ENCODE measurements at places on chromosomes 5 and 9. TPM values are rescaled to one million over a fixed set of nuclear protein-coding genes. Genes with fewer than 3 reads are reported as not detected.

Gene DNAJC21
- 64.0 TPM for total RNA-seq

Gene C1QTNF3
- total RNA-seq, result 5.1 TPM

Gene FCN2
- not detected for total RNA-seq

Gene PTGDS
- not detected for total RNA-seq

GRCh38 chr5:142780871-142781270, 10.7 kb downstream of the ARHGAP26 start:
- H3K4me3 ChIP-seq, result no peak overlapping the region
- no peak for DNase-seq
- H3K27ac ChIP-seq, result no peak overlapping the region

DNA sequence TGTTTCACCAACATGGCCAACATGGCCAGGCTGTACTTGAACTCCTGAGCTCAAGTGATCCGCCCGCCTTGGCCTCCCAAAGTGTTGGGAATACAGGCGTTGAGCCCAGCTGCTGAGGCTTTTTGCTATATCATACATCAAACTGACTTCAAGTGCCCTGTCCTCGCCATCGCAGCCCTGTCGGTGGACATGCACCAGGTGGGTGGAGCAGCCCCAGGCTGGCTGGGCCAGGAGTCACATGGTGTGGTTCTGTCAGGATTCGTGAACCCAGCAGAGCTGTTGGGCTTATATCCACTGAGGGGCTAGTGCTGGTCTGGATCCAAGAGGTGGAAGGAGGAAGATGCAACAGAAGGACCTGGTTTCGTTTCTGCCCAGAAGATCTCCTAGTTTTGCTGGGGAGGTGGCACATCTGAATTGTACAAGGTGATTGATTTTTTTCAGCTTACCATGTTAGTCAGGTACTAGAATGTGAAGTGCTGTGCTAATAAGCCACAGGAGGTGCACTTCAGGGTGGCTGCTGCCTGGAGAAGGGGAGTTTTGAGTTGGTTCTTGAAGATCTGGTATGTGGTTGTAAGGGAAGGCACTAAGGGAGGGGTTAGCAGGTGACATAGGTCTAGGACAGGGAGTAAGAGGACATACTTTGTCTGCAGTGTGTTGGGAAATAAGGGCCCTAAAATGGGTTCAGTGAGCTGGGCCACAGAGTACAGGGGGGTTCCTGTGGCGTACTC, 16.1 kb downstream of the PCBD2 start:
- H3K4me1 ChIP-seq, result peaks cover 47% of the 10 kb centered on the region
- no peaks in the 10 kb centered on the region for H3K27me3 ChIP-seq
- no peak for DNase-seq
- peak overlapping the region; percentile 5 for H3K4me3 ChIP-seq
- peak overlapping the region; percentile 4 for H3K27ac ChIP-seq
- H3K36me3 ChIP-seq, result peaks cover 12% of the 10 kb centered on the region

DNA sequence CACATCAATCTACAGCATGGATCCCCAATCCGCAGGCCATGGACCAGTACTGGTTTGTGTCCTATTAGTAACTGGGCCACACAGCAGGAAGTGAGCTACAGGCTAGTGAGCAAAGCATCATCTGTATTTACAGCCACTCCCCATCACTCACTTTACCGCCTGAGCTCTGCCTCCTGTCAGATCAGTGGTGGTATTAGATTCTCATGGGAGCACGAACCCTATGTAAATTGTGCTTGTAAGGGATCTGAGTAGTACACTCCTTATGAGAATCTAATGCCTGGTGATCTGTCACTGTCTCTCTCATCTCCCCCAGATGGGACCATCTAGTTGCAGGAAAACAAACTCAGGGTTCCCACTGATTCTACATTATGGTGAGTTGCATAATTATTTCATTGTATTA, 212.7 kb upstream of the FAM174A start:
- no peaks in the 10 kb centered on the region for H3K27me3 ChIP-seq
- no peak overlapping the region for H3K27ac ChIP-seq
- no peaks in the 10 kb centered on the region for H3K36me3 ChIP-seq

DNA sequence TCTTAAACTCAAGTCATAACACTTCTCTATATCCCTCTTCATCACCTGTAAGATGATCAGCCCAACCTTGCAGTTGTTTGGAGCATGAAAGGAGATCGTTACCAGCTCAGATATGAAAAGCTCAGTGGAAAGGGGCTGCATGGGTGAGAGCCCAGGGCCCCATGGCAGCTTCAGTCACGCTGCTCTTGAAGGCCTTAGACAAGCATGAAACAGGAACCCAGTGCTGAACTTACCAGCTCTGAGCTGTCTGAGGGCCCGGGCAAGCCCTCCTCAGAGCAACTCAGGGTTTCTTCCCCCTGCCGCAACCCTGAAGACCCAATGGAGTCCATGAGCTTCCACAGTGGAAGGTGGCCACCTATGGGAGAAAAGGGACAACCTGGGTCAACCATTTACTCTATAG, 3.3 kb downstream of the HK3 start:
- H3K27me3 ChIP-seq, result peaks cover 20% of the 10 kb centered on the region
- H3K27ac ChIP-seq, result no peak overlapping the region
- no peak for DNase-seq
- H3K36me3 ChIP-seq, result no peaks in the 10 kb centered on the region
- peaks cover 25% of the 10 kb centered on the region for H3K4me1 ChIP-seq

DNA sequence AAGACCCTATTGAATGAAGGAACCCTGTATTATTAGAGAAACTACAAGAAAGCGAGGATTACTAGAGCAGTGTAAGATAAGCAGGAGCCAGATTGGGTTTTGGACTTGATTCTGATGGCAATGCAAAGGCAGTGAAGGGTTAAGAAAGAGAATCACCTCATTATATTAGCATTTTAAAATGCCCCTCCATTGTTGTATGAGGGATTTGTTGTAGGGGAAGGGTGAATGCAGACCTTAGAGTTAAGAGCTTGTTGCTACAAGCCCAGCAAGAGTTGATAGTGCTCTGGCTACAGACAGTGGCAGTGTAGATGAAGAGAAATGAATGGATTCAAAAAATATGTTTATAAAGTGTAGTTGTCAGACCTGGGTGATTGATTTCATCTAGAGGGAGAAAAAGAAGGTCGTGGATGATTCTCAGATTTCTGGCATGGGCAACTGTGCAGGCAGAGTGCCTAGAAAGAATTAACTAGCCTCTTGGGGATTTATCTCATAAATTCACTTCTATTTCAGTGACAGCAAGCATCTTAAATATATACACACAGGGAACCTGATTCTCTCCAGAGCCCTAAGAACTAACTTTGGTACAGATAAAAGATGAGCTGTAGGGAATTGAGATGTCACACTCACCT, 344.8 kb downstream of the ARRDC3 start:
- H3K27ac ChIP-seq, result no peak overlapping the region
- no peaks in the 10 kb centered on the region for H3K4me1 ChIP-seq
- no peak for DNase-seq
- no peak overlapping the region for H3K4me3 ChIP-seq

DNA sequence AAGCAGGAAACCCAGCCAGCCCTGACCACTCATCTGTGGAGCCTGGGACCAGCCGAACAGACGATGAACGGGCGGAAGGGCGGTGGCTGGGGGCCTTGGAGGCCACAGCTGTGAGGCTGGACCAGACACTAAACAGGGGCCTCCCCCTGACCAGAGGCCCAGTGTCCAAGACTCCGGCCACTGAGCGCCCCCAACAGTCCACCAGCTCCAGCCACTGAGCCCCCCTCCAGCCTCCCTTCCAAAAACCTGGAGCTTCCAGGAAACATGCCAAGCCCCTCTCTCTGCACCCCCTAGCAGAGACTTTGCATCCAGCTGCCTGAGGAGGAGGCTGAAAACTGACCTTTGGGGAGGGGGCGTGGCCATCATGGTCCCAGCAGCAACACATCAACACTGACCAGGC, 23.2 kb downstream of the CNTFR start:
- no peaks in the 10 kb centered on the region for H3K36me3 ChIP-seq
- no peak for DNase-seq
- H3K4me1 ChIP-seq, result no peaks in the 10 kb centered on the region
- no peak overlapping the region for H3K4me3 ChIP-seq
- H3K27me3 ChIP-seq, result peaks cover 40% of the 10 kb centered on the region

Data from activated T-cell treated with anti-CD3 and anti-CD28 coated beads, Interleukin-2, amount 50 U/mL, for 72 hours (primary cell).